ENCODE measurements at places on chromosomes 5 and 9.

GRCh38 chr9:69822116-69822750 lies 1.6 kb downstream of the CFAP95 start:
- no peak for DNase-seq

GRCh38 chr9:86500667-86501435 lies 146.6 kb upstream of the TUT7 start:
- no peak for DNase-seq

GRCh38 chr5:148937239-148937638 lies 110.8 kb downstream of the ADRB2 start:
- no peak for DNase-seq

GRCh38 chr9:131503626-131504465 lies 1.1 kb downstream of the POMT1 start:
- DNase-seq: no peak

DNA sequence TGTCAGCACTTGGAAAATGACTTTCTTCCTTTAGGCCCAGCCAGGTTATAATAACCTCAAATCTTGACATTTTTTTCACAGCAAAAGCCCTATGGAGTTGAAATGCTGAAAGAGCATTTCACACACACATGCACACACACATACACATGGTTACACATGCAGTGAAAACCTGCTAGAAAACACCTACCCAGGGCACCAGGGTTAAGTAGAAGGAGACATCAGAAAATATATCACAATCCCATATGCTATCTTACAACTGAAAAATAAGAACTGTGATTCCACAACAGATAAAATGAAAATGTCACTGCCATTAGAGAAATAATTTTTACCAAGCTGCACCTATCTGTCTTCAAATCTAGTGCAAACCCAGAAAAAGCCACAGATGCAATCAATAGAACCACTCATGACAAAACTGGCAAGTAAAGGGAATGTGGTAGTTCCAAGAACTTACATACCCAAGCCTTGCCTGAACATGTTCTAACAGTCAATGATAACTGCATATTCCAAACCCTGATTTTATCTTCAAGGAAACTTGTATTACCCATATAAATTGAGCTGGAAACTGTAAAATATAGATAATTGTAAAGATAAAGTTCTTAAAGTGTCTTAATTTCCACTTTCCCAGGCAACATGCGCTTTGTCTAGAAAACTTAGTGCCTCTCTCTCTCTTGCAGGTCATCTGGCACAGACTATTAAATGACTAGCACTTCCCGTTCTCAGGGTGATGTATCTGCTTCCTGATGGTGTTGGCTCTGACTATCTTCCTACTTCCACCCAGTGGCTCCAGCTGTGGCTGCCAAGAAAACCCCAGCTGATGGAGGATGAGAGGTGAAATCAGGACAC lies 250.2 kb upstream of the PTGER4 start:
- DNase-seq: no peak

GRCh38 chr5:132266836-132267160 lies 9.3 kb downstream of the PDLIM4 start:
- no peak for DNase-seq

DNA sequence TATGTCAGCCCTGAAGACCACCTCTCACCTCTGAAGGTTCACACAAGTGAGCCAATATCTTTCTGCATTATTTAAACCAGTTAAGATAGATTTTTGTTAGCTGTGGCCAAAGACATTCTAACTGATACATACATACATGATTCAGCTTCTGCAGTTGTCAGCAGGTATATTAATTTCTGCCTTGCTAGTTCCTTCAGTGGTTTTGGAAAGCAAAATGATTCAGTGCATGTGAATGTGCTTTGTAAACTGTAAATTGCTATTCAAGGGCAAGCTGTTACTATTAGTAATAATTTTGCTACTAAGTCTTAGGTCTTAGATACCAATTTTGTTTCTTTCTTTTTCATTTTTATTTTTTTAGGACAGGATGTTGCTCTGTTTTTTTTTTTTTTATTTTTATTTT lies 89.2 kb upstream of the ERBIN start:
- DNase-seq: no peak

Measured in NCI-H1048 (cell line).